ENCODE measurements at places on chromosomes 11 and 22.
A peak's percentile ranks its signal among the peaks of the same experiment; 100 is the strongest.

DNA sequence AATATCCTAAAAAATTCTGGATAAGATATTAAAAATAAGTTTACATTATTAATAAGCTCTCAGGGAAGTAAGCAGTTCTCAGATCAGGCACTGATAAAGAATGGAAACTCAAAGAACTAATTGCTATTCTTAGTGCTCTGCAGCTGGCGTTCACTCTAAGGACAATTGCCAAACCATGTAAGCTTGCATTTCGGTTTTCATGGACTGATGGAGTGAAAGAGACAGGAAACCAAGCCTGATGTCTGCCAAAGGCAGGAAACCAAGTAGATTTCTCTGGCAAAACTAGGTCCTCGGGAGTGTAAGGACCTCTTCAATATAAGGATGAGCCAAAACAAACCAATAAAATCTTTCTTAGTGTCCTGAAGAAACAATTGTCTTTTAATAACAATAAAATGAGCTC lies 355.2 kb downstream of the RAB38 start:
- no peak for DNase-seq

DNA sequence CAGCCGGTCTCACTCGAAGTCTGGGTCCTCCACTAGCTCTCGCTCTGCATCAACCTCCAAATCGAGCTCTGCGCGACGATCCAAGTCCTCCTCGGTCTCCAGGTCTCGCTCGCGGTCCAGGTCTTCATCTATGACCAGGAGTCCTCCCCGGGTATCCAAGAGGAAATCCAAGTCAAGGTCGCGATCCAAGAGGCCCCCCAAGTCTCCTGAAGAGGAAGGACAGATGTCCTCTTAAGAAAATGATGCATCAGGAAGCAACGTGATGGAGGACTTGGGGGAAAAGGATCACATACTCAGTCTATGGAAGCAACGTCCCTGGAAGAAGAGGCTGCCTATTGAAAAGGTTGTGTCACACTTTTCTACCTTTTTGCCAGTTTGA lies 1.1 kb downstream of the SRSF8 start:
- no peak for DNase-seq

DNA sequence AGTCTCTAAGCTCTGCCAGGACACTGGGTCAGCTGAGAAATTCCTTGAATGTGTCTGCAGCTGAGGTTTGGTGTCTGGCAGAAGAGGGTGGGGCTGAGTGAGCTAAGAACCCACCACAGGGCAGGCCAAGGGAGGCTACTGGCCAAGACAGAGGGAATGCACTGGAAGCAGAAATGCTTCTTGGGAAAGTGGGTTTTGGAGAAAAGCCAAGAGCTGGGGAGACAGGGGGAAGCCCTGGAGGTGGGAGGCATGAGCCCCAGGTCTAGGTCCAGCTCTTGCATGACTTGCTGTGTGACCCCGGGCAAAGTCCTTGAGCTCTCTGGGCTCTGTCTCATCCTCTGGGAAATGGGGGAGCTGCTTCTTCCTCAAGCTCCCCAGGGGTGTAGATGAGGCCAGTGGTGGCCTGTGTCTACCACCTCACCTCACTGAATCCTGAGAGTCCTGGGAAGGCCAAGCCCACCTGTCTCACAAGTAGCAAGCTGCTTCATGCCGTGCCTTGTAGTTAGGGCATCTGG lies 2.3 kb downstream of the MMP11 start:
- DNase-seq, result no peak

GRCh38 chr11:40215556-40215955 lies 1243.9 kb downstream of the LRRC4C start:
- no peak for DNase-seq

- no peak for DNase-seq
These were observed 27.3 kb downstream of the CTSC start for GRCh38 chr11:88310246-88310645.

DNA sequence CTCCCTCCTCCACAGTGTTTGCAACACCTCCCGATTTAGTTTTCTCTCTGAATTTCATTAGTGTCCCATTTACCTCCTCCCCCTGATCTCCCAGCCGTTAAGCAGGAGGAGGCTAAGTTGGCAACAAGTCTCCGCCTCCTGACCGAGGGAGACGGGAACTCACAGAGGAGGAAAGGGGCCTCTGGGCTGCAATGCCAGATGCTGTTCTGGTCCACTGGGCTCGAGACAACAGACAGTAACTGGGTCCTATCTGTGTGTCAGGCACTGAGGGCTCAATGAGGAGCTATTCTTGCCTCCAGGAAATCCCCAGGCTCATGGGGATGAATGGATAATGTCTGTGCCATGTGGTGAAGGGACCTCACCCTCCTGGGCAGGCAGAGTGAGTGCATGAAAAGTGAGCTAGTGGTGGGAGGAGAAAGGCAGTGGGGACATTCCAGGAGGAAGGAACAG lies 228.1 kb downstream of the TENM4 start:
- DNase-seq, result no peak

DNA sequence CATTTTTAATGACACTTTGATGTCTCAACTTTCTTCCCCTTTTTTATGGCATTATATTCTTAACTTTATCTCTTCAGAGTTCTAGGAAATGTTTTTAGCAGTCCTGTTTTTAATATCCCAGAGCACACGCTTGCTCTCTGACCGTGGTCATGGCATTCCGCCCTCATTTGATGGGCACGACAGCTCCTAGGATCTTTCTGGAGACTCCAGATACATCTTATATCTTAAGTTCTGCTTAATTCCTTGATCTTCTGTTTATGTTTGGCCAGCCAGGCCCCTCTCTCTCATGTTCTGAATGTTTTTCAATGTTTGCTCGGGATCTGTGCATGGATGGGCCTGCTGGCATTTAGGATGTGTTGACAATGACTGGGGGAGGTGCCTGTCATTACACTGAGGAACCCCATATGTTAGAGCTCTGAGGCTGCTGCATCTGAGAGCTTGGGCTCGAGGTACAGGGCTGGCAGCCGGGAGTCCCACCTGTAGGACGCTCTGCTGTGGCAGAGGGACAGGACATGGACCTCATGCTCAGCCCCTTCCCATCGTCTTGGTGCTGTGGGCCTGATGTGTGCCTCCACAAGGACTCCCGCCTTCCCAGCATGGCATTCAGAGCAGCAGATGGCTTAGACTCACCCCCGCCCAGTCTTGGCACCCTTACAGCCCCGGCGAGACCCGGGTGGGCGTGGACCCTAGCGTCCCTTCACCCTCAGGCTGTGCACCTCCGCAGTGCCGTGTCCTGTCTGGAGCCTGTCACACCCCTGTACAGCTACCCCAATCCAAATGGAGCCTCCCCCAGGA lies 75.0 kb downstream of the CDKN1C start:
- no peak for DNase-seq

- DNase-seq, result no peak
These were observed 13.0 kb upstream of the CARD18 start for GRCh38 chr11:105152560-105152959.

DNA sequence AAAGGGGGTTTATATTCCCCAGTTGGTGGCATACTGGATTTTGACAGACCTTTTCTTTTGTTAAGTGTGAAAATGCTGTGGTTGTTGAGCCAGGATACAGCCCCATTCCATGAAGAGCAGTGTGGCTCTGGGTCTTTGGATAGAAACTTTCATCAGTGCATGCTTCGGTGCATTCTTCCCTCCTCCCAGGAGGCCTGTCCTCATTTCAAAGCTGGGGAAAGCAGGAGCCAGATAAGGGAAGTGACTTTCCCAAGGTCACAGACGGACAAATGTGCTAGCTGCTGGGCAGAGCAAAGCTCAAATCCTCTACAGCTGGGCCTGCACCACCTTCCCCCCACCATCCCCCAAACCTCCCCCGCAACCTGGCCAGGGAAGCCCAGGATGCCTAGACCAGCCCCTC lies 184.5 kb upstream of the NTM start:
- no peak for DNase-seq

- peak; percentile 66 for DNase-seq
These were observed 8.8 kb upstream of the CUL5 start for GRCh38 chr11:107999759-108000455.

DNA sequence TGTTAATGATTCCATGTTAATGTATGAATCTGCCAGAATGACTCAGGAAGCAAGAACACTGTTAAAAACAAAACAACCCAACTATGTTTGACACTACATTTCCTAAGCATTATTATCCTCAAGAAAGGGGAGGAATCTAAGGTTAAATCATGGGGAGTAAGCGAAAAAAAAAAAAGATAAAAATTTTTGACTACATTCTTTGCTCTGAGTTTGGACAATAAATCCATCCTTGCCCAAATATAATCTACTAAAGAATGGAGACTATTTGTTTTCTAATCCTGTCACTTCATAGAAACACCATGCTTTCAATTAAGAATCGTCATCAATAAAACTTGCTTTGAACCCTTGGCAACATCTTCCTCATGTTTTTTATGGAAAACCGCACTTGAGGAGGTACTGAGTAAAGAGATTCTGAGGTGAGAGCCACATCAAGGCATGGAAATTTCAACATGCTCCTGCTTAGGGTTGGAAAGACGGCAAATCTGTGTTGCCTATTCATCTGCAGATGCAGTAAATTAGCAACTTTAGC lies 9.7 kb downstream of the MAML2 start:
- no peak for DNase-seq

DNA sequence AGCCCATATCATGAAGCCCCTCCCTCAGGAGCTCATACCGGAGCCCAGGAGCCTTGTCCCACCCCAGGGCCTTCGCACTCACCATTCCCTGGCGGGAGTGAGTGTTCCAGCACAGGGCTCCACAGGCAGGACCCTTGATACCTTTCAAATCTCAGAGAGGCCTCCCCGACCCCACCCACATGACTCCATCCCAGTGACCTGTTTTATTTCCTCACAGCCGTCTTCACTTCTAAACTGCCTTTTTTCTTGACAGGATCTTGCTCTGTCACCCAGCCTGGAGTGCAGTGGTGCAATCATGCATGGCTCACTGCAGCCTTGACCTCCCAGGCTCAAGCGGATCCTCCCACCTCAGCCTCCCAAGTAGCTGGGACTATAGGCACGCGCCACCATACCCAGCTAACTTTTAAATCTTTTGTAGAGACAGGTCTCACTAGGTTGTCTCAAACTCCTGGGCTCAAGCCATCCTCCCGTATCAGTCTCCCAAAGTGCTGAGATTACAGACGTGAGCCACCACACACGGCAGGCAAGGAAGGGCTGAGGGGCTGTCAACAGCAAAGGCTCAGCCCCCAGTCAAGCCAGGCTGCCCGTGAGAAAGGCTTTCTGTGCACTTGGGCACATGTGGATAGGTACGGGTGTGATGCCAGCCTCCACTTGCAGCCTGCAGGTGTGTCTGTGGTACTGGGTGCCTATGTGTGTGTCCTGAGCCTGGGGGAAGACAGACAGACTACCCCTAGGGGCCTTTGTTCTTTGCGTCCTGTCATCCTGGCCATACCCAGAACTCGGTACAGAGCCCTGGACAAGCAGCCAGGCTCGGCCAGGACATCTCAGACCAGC lies 9.3 kb downstream of the RPL3 start:
- DNase-seq, result no peak

- no peak for DNase-seq
These were observed 80.8 kb upstream of the NNMT start for GRCh38 chr11:114215428-114215827.

DNA sequence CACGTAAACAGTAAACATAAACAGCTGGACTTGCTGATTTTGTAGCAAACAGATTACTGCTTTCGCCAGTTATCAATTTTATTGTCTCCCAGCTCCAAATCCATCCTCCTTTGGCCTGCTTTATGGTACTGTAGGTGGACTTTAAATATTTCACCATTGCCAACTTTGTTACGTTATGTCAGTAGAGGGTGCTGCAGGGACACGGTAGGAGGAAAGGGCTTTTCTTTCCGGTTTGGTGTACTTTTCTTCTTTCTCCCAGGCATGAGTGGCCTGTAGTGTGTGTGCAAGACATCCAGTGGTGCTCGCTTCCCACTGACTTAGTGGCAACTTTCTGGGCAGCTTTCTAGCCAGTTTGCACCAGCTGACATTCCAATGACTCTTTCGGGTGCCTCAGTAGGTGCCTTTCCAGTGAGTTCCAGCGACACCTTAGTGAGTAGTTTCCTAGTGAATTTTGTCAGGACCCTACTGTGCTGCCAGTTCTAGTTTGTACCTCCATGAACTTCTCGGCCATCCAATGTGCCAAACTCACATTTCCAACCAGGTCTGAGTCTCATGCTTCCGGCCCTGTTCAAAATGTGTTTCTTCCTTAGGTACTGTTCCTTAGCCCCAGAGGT lies 267.6 kb upstream of the TENM4 start:
- peak; percentile 76 for DNase-seq

Measured in HT-29 (cell line).